Common myeloid progenitor, CD34-positive (primary cell): ENCODE measurements at places on chromosomes 11 and 22.

- DNase-seq, result no peak
These were observed 51.8 kb upstream of the LIN7C start for GRCh38 chr11:27558401-27558800.

- DNase-seq, result no peak
These were observed 68.5 kb downstream of the SBF2 start for GRCh38 chr11:10225553-10225952.

- peak; percentile 88 for DNase-seq
These were observed 852.6 kb upstream of the RAG2 start for GRCh38 chr11:37450613-37451012.

GRCh38 chr11:39361557-39361956, 2097.9 kb downstream of the LRRC4C start:
- no peak for DNase-seq

GRCh38 chr11:12235947-12236743, 125.8 kb downstream of the MICAL2 start:
- DNase-seq, result peak; percentile 91

DNA sequence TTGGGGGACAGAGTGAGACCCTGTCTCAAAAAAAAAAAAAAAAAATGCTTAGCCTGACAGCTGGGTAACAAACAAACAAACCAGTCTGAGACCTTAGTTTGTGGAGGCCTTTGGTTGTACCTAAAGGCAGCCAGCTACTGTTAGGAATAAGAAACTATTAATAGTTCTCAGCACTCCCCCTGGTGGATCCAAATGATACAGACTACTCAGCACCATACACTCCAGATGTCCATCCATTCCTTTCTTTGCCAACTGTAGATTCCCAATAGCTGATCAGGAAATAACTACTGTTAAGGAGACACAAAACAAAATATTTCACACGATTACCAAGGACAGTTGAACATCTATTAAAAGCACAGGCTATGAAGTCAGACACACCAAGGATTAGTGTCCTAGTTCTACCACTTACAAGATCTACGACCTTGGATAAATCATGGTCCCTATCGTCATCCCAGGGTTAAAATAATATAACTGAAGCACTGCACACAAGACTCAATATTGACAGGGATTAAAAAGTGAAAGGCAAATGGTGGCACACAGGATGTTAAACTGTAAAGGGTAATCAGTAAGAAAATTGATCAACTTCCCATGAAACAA, 17.2 kb downstream of the CLDN25 start:
- DNase-seq, result peak; percentile 51

- no peak for DNase-seq
These were observed 66.4 kb downstream of the SMCO4 start for GRCh38 chr11:93476796-93477195.

GRCh38 chr22:45684752-45685574, 13.3 kb downstream of the ATXN10 start:
- DNase-seq, result no peak

DNA sequence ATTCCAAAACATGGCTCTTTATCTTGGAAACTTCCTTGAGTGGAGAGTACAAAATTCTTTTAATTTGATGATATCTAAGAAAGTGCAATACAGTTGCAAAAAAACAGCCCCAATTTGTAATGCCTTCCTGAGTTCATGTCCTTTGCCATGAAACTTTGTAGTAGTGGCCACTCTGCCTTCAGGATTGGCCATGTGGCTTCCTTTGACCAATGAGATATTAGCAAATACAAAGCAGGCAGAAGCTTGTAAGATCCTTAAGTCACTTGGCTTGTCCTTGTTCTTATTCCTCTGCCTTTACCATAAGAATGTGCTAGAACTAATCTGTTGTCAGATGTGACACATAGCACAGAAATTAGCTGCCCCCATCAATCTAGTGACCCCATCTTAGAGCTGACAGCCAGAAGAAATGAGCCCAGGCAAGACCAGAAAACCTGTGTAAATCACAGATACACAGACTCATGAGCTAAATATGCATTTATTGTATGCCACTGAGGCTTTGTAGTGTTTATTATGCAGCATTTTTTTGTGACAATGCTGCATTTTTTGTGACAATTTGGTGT, 29.8 kb upstream of the BLID start:
- no peak for DNase-seq

GRCh38 chr11:93921695-93922468, 71.5 kb upstream of the VSTM5 start:
- peak; percentile 66 for DNase-seq

DNA sequence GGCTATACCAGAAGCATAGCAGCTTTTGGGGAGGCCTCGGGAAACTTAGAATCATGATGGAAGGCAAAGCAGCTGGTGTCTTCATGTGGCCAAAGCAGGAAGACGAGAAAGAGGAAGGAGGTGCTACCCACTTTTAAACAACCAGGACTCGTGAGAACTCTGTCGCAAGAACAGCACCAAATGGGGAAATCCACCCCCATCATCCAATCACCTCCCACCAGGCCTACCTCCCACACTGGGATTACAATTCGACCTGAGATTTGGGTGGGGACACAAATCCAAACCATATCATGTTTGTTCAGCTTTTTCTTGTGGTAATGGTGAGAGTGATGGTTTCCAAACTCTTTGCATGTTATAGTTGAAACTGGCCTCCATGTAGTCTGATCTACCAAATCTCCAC, 32.5 kb upstream of the OR10D3 start:
- peak; percentile 71 for DNase-seq

DNA sequence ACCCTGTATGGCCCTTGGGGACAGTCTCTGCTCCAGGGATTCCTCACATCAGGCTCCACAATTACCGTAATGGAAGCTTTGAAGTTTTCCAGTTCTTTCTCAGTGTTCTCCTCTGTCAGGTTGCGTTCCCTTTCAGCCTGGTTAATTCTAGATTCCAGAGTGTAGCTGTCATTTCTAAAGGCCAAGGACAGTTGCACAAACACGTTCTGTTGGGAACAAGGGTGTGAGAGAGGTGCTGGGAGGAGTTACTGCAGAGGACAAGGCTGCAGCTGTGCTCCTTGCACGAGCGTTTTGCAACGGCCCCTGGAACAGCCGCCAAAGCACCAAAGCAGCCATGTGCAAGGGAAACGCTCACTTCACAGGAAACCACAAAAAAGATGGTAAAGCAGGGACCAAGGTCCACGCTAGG, 35.9 kb upstream of the LYVE1 start:
- peak; percentile 68 for DNase-seq

DNA sequence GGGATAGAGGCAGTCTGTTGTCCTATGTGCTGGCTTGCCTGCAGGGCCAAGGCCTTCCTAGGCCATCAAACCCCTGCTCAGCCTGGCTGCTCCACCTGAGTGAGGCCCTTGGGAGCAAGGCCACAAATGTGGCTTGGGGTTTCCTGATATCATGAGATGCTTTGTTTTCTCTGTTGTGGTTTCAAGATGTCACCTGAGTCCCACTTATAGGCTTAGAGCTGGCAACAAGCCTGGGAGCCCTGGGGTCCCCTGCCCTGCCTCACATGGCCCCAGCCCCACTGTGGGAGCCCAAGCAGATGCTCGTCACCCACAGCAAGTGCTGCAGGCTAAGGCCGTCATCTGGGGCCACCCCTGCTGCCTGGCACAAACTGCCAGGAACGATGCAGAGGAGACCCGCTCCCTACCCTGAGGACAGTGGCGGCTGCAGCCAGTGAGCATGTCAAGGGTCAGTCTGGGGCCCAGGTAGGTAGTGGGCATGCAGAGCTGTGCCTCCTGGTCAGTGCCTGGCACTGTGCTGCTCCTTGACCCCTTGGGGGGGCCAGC, 75.4 kb upstream of the KCNQ1OT1 start:
- peak; percentile 56 for DNase-seq

DNA sequence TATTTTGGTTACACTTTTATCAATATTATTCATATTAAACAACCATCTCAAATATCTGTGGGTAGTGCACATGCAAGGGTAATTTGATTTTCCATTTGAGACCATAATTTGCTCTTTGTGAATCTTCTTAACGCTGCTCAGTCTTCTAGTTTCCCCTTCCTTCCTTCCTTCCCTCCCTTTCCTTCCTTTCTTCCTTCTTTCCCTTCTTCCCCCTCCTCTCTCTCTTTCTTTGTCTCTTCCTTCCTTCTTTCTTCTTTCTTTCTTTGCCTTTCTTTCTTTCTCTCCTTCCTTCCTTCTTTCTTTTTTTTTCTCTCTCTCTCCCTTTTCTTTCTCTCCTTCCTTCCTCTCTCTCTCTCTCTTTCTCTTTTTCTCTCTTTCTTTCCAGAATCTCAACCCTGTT, 4.1 kb upstream of the RNF26 start:
- no peak for DNase-seq

GRCh38 chr11:32706985-32707741, 87.3 kb downstream of the CCDC73 start:
- DNase-seq, result peak; percentile 31

DNA sequence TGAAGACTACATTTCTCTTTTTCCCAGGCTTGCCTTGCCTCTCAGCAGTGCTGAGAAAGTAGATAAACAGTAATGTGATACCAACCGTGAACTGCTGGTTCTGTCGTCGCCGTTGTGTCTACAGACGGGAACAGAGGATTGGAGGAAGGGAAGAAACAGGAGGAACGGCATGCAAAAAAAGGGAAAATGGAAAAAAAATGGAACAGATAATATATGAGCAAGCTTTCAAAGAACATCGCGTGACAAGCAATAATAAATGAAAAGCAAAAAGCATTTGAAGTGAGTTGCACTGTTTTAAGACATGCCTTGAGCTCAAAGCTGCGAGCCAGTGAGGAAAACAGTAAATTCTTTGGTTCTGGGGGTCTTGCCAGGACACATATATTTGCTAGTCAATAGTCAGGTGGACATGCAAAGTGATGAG, 305.9 kb downstream of the CADM1 start:
- no peak for DNase-seq

DNA sequence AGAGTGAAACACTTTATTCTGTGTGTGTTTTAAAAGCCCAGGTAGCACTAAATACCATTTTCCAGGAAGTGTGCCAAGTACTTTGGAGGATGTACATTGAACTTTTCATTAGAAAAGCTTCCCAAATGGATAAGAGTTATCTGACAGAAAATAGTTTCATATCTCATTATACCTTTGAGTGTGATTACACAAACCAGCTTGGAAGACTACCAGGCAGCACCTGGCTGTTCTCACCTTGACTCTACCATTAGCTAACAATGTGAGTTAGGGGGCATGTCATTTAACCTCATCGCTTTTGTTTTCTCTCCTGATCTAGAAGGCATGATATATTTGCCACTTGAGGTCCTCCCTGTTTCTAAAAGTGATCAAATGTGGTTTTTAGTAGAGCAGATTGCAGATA, 50.2 kb downstream of the GRM5 start:
- DNase-seq, result no peak

DNA sequence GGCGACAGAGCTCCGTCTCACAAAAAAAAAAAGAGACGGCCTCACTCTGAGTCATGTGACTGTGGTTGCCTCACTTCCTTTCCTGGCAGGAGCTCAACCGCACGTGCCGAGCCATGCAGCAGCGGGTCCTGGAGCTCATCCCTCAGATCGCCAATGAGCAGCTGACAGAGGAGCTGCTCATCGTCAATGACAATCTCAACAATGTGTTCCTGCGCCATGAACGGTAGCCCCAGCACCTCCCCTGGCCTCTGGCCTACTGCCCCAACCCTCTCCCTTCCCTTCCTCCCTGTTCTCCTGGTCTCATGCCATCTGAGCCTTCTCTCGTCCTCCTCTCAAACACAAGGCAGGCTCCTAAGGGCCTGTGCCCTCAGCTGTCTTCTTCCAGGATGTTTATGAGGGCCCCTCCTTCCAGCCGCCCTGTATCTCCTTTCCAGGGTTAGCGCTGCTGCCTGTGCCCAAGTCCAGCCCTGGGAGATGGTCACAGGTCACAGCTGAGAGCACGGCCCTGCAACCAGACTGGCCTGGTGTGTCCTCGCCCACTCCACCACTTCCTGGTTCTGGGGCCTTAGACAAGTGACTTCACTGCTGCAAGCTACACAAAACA, 30.7 kb downstream of the TOM1 start:
- peak; percentile 80 for DNase-seq

DNA sequence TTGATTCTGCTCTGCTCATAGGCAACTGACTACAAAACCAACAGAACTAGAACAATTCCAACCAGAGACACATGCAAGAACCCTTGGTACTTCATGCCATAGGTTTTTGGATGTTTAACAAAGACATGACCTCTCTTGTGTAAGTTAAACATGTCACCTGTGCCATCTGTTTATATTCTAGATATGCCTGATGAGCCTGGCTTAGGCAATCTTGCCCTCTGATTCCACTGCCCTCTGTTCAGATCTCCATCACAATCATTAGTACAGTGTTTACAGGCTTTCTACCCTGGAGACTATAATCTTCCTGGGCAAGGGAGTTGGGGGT, 40.8 kb downstream of the ABTB2 start:
- no peak for DNase-seq

- DNase-seq, result no peak
These were observed 1.4 kb upstream of the MYOD1 start for GRCh38 chr11:17718015-17718414.

DNA sequence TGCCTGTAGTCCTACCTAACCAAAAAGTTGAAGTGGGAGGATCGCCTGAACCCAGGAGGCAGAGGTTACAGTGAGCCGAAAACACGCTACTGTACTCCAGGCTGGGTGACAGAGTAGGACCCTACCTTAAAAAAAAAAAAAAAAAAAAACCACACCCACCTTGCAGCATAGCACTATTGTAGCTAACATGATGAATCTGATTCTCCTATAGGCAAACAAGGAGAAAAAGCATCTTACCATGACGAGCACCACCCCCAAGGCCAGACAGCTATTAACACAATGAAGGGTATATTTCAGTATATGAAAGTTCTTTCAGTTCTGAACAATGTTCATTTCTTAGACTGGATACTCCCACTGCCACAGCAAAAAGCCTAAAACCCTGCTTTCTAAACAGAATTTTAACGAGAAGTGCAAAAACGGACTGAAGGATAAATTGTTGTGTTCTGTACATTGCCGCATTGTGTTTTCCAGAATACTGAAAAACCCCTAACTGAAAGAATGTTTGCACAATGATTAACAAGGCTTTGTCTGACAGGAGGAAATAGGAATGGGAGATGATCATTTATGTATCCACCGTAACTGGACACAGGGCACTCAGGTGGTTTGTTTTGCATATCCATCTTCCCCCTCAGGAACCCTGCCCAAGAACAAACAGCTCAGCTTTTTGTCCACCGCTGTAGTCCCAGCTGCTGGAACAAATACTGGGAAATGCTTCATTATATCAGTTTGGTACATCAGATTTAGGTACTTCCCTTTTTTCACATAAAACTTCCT, 8.9 kb downstream of the PISD start:
- DNase-seq, result no peak

- peak; percentile 45 for DNase-seq
These were observed 451 bp upstream of the HDHD5 start for GRCh38 chr22:17159504-17159951.

GRCh38 chr11:119099711-119100110, 1.9 kb downstream of the DPAGT1 start:
- peak; percentile 68 for DNase-seq

GRCh38 chr11:124762624-124763155, 600 bp upstream of the ESAM start:
- no peak for DNase-seq

- DNase-seq, result no peak
These were observed 1054.9 kb downstream of the TBC1D22A start for GRCh38 chr22:47817380-47817779.

- no peak for DNase-seq
These were observed 37.6 kb upstream of the CEP295 start for GRCh38 chr11:93623920-93624319.
